GM23338 (cell line): ENCODE measurements at places on chromosomes 5 and 9.

DNA sequence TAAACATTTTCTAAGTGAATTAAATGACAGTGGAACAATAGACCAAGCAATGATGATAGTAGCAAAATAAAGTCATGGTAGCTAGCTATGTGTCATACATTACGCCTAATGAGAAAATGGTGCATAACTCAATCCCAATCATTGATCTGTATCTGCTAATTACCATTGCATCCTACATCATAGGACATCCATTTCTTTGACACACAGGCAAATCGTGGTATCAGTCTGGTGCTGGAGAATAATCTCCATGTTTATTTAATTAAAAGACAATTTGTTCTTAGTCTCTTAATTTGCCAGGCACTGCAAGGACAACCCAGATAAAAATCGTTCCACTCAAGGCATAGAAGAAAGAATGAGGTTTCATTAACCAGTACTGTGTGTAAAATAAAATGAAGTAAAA is 89.6 kb upstream of the SMC5 start:
- H3K4me3 ChIP-seq = no peak overlapping the region
- no peak overlapping the region for H3K27ac ChIP-seq
- no peak for DNase-seq

- no peaks in the 10 kb centered on the region for H3K4me1 ChIP-seq
- H3K27ac ChIP-seq = no peak overlapping the region
- H3K27me3 ChIP-seq = no peaks in the 10 kb centered on the region
- no peaks in the 10 kb centered on the region for H3K36me3 ChIP-seq
- H3K4me3 ChIP-seq = no peak overlapping the region
These were observed 507.3 kb downstream of the CTNND2 start for GRCh38 chr5:11396917-11397316.

DNA sequence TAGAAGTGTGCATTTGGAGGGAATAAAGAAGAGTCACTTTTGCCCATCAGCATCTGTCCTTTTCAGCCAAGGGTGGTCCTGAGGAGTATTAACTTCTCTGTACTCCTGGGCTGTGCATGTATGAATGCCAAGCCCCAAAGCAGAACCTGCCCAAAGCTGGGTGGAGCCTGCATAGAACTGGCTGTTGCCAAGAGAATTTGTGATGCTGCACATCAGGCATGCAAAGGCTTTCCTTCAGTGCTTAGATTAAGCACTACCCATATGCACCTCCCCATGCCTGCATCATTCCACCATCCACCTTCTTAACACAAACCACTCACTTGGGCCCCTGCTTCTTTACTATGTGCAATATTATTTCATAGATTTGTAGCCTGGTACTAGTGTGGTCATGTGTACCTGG is 493.8 kb downstream of the KIF4B start:
- H3K4me1 ChIP-seq = peaks cover 12% of the 10 kb centered on the region; the same call in 1 of the 2 replicates
- H3K4me3 ChIP-seq = no peak overlapping the region
- no peaks in the 10 kb centered on the region for H3K27me3 ChIP-seq
- no peak for DNase-seq
- H3K27ac ChIP-seq = no peak overlapping the region

GRCh38 chr5:93596676-93597490 is 13.9 kb downstream of the NR2F1 start:
- no peaks in the 10 kb centered on the region; the same call in 1 of the 2 replicates for H3K36me3 ChIP-seq
- peak overlapping the region; percentile 48 for H3K4me3 ChIP-seq
- DNase-seq = peak; percentile 87
- H3K27me3 ChIP-seq = peaks cover 100% of the 10 kb centered on the region
- H3K4me1 ChIP-seq = peaks cover 75% of the 10 kb centered on the region

- no peak for DNase-seq
- no peak overlapping the region for H3K4me3 ChIP-seq
- no peak overlapping the region for H3K27ac ChIP-seq
- H3K27me3 ChIP-seq = no peaks in the 10 kb centered on the region
These were observed 43.1 kb downstream of the ELL2 start for GRCh38 chr5:95918421-95919006.

DNA sequence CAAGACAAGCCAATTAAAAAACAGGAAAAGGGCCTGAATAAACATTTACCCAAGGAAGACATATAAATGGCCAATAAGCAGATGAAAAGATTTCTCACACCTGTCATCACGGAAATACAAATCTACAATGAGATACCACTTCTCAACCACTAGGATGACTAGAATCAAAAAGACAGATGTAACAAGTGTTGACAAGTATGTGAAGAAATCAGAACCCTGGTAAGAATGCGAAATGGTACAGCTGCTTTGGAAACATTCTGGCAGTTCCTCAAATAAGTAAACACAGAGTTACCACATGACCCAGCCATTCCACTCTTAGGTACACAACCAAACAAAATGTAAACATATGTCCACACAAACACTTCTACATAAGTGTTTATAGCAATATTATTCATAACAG is 32.5 kb downstream of the LEAP2 start:
- DNase-seq = peak; percentile 32
- H3K4me1 ChIP-seq = no peaks in the 10 kb centered on the region
- H3K4me3 ChIP-seq = no peak overlapping the region
- no peaks in the 10 kb centered on the region for H3K27me3 ChIP-seq

DNA sequence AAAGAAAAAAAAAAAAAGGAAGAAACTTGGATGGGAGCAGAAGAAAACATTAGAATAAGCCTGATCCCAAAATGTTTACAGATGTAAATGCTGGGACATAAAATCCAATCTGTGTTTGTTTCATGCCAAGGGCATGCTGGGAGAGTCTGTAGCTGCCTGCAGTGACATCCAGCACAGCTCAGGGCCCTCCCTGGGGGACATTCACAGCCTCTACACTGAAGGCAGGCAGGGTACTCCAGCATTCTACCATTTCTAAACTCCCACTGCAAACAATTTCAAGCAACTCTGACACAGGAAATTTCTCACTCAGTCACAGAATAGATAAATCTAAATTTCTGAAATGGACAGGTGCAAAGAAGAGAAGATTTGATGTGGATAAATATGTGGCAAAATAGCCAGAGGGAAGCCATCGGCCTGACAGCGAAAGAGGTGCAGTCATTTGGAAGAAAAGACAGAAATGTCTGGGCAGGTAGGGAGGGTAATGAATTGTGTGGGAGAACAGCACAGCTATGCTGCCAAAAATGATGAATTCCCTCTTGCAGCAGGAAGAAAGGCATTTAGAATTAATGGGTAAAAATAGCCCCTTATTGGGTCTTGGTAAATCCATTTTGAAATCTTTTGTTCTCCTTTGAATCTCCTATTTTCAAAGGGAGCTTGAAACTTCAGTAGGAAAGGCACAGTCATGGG is 199.4 kb downstream of the MED10 start:
- no peak overlapping the region for H3K27ac ChIP-seq
- DNase-seq = no peak
- H3K4me1 ChIP-seq = no peaks in the 10 kb centered on the region
- H3K4me3 ChIP-seq = no peak overlapping the region
- H3K27me3 ChIP-seq = no peaks in the 10 kb centered on the region

- no peaks in the 10 kb centered on the region for H3K36me3 ChIP-seq
- peaks cover 36% of the 10 kb centered on the region for H3K27me3 ChIP-seq
- no peaks in the 10 kb centered on the region for H3K4me1 ChIP-seq
- DNase-seq = peak; percentile 81
- no peak overlapping the region for H3K4me3 ChIP-seq
These were observed 13.8 kb downstream of the PROP1 start for GRCh38 chr5:177982072-177982727.

GRCh38 chr5:135153661-135154060 is 119.6 kb upstream of the PITX1 start:
- H3K27me3 ChIP-seq = no peaks in the 10 kb centered on the region
- H3K4me3 ChIP-seq = no peak overlapping the region
- DNase-seq = no peak
- H3K27ac ChIP-seq = no peak overlapping the region
- H3K4me1 ChIP-seq = 0 out of 2 replicates have a peak, but pooled peaks cover 4% of the 10 kb centered on the region

DNA sequence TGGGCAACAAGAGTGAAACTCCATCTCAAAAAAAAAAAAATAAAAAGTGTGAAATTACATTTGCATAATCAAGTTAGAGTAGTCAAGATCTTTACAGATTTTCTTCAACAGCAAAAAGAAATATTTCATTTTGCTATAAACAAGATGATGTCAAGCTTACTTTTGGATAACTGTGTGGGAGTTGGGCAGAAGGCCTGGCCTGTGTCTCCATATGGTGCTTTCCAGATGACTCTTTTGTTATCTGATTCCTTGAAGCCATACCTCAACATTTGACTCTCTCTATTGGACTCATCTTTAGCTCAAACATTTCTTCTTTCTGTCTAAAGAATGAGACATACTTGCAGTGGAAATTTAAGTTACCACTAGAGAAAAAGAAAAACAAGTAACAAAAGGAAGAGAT is 246.8 kb downstream of the MSX2 start:
- H3K4me3 ChIP-seq = no peak overlapping the region
- DNase-seq = no peak
- H3K27me3 ChIP-seq = no peaks in the 10 kb centered on the region
- H3K36me3 ChIP-seq = no peaks in the 10 kb centered on the region
- no peak overlapping the region for H3K27ac ChIP-seq

DNA sequence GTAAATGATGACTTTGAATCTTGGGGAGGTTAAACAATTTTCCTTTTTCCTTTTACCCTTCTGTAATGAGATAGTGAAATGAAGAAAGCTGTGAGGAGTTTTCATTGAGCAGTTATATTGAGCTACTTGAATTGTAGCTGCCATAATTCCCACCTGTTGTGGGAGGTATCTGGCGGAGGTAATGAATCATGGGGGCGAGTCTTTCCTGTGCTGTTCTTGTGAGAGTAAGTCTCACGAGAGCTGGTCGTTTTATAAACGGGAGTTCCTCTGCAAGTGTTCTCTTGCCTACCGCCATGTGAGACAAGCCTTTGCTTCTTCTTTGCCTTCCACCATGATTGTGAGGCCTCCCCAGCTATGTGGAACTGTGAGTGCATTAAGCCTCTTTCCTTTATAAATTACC is 258.4 kb downstream of the FER start:
- no peak overlapping the region for H3K27ac ChIP-seq
- no peak overlapping the region for H3K4me3 ChIP-seq
- no peaks in the 10 kb centered on the region for H3K36me3 ChIP-seq
- DNase-seq = peak; percentile 21

GRCh38 chr5:136080483-136081216 is 51.9 kb downstream of the TGFBI start:
- peaks cover 3% of the 10 kb centered on the region; the same call in 1 of the 2 replicates for H3K4me1 ChIP-seq
- DNase-seq = peak; percentile 83
- H3K36me3 ChIP-seq = no peaks in the 10 kb centered on the region
- H3K27ac ChIP-seq = no peak overlapping the region
- peaks cover 9% of the 10 kb centered on the region; the same call in 1 of the 2 replicates for H3K27me3 ChIP-seq
- H3K4me3 ChIP-seq = peak overlapping the region; percentile 81

DNA sequence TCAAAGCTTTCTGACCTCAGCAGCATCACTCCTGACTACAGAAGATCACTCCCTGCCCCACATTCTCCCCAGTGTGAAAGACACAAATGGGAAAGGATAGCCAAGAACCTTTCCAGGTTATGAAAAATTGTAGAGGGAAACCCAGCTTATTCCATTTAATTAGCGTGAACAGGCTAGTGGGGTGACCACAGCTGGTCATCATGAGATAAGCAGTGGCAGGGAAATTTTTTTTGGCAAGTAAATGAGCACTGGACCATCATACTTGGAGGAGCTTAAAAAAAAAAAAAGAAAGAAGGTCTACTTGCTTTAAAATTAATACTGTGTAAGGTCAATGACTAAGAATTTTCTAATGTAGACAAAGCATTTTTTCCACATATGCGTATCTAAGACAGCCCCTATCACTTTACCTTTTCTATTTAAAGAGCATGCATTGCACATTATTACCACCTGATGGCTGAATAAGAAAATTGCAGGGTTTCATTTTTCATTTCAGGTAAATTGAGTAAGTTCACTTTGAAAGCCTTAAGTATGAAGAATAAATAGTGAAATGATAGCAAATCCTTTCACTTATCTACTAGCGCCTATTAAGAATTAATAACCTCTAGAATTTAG is 123.6 kb downstream of the ELAVL2 start:
- H3K4me1 ChIP-seq = peaks cover 13% of the 10 kb centered on the region
- no peaks in the 10 kb centered on the region for H3K27me3 ChIP-seq
- H3K4me3 ChIP-seq = no peak overlapping the region
- no peak overlapping the region for H3K27ac ChIP-seq
- DNase-seq = no peak
- H3K36me3 ChIP-seq = no peaks in the 10 kb centered on the region; the same call in 1 of the 2 replicates

- H3K27ac ChIP-seq = no peak overlapping the region
- no peaks in the 10 kb centered on the region for H3K27me3 ChIP-seq
- H3K4me3 ChIP-seq = no peak overlapping the region
- no peaks in the 10 kb centered on the region for H3K36me3 ChIP-seq
- DNase-seq = no peak
- no peaks in the 10 kb centered on the region for H3K4me1 ChIP-seq
These were observed 437.8 kb upstream of the ARRDC3 start for GRCh38 chr5:91820874-91821273.

DNA sequence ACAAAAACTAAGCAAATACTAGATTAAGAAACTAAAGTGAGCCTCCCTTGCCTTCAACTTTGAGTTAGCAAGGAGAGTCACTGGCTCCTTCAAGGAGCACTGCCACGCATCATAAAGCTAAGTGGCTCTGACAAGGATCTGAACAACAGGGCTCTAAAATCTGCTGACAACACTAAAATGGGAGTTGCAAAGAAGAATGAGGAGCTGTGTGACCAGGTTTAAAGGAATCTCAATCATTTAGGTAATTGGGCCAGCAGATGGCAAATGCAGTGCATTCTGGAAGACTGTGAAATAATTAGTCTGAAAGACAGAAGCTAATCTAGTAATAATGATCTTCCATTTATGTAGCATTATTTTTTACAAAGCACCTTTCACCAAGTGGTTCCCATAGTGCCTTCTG is 297.0 kb upstream of the TAS2R1 start:
- DNase-seq = peak; percentile 41
- H3K4me3 ChIP-seq = no peak overlapping the region
- H3K27ac ChIP-seq = no peak overlapping the region
- no peaks in the 10 kb centered on the region for H3K27me3 ChIP-seq
- H3K4me1 ChIP-seq = no peaks in the 10 kb centered on the region

DNA sequence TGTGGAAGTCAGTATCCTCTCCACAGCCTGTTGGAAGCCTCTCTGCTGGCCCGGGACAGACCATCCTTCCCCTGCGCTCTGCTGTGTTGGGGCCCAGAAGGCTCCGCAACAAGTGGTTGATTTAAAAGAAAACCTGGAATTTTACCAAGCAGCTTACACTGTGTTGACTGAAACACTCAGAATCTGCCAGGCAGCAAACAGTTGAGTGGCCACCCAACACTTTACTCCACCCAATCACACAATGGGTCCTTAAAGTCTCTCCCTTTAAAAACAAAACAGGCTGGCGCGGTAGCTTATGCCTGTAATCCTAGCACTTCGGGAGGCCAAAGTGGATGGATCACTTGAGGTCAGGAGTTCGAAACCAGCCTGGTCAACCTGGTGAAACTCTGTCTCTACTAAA is 28.0 kb upstream of the DMRT3 start:
- H3K36me3 ChIP-seq = no peaks in the 10 kb centered on the region
- DNase-seq = no peak
- no peak overlapping the region for H3K27ac ChIP-seq
